CD4-positive, alpha-beta T cell (primary cell): ENCODE measurements at places on chromosomes 13 and 19.

GRCh38 chr13:44322928-44323327, 50.7 kb upstream of the SERP2 start:
- no peak for DNase-seq

GRCh38 chr13:39100996-39101738, 62.9 kb downstream of the NHLRC3 start:
- DNase-seq = no peak

DNA sequence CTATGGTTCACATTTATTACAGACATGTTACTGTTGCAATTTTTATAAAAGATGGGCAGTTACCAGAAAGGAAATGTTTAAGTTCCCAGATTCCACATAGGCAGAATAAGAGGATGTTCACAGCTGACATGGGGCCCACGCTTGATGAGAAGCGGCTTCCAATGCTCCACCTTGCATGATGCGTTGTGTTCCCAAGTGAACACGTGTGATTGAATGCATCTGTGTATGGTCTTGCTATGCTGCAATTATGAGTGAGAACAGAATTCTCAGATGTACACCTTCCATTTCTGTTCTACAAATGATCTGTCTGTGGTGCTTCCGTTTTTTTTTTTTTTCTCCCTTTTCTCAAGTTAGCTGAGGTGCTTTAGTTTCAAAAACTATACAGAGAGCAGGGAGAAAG, 15.5 kb downstream of the UPF3A start:
- no peak for DNase-seq

DNA sequence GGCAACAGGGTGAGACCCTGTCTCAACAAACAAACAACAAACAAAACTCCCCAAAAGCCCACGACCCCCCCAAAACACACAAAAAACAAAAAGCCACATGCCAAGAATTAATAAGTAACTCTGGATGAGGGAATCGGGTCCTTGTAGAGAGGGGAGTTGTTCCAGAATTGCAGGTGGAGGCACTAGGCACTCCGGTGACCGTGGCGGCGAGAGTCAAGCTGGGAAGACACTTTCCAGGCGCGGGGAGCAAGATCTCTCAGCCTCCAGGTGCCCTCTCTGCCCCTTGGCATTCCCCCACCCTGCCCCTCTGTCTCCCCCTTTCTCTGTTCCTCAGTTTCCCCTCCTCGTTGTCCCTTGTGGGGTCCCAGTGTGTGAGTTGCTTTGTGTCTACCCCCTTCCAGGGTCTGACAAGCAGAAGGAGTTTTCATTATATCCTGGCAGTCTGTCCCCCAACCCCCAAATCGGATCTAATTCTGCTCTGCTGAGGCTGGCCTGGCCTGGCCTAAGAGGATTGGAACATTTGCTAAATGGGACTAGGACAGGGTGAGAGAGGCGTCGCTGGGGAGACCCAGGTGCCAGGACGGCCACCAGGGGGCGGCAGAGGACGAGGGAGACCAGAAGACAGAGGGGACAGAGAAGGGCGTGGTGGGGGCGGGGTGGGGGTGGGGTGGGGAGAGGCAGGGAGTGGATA, 8.3 kb upstream of the CRX start:
- DNase-seq = peak; percentile 70

DNA sequence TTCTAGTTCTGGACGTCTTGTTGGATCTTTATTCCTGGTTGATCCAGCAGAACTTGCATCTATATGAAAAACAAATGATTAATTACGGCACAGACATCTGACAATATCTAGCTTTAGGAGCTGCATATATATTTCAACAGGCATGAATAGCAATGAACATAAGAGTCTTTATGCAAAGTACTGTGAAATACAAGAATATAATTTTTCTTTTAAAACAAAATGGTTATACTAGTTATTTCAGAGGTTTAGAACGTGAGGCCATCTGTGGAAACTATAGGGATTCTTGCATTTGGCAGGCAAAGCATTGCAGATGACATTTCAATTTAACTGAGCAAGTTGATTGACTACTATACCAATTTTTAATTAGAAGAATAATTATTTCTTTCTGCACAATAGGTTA, 40.5 kb downstream of the EFNB2 start:
- DNase-seq = no peak

DNA sequence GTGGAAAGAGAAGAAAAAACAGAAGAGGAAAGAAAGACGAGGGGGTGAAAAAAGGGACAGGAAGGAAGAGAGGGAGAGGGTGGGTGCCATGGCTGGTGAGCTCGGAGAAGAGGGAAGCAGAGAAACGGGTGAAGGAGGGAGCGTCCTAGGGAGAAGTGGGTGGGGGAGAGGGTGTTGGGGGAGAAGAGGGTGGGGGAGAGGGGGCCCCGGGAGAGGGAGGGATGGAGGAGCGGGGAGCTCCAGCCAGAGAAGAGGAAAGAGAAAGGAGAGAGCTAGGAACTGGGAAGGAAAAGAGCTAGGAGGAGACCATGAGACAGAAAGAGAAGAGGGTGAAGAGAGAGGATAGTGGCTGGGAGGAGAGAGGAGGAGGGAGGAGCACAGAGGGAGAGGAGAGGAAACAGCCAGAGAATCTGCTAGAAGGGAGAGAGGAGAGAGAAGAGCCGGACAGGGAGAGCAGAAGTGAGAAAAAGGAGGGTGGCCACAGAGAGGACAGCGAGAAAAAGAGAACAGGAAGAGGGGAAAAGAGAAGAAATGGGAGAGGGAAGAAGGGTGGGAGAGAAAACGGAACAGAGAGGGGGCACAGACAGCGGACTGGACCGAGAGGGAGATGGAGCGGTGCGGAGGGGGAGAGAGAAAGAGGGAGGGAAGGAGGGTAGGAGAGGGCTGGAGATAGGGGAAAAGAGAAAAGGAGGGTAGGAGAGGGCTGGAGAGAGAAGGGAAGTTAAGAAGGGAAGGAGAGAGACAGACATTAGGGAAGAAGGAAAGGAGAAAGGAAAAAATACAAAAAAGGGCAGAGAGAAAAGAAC, 11.9 kb upstream of the GARIN5A start:
- DNase-seq = no peak

DNA sequence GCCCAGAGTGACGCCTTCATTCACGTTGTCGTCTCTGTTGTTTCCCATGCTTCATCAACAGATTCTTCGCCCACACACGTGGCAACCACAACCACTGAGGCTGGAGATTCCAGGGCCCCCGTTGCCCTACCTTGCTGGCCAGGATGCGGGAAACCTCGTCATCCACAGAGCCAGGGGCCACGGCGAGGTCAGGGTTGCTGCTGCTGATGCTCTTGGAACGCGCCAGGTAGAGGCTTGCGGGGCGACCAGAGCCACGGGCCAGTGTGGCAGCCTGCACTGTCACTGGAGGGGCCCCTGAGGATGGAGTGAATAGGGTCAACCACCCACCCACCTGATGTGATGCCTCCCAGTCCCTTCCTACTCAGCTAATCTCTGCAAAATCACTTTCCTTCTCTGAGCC, 6.3 kb upstream of the ANGPTL8 start:
- DNase-seq = no peak
